ENCODE measurements at places on chromosomes 6 and 20. TPM values are rescaled to one million over a fixed set of nuclear protein-coding genes. Genes with fewer than 3 reads are reported as not detected.

The BTN1A1 gene
- not detected for total RNA-seq

The HAO1 gene
- total RNA-seq = not detected

The STAU1 gene
- 36.1 TPM for total RNA-seq

The PEX7 gene
- total RNA-seq = 7.4 TPM

The TOX2 gene
- total RNA-seq = not detected
